ENCODE measurements at places on chromosomes 11 and 22.

DNA sequence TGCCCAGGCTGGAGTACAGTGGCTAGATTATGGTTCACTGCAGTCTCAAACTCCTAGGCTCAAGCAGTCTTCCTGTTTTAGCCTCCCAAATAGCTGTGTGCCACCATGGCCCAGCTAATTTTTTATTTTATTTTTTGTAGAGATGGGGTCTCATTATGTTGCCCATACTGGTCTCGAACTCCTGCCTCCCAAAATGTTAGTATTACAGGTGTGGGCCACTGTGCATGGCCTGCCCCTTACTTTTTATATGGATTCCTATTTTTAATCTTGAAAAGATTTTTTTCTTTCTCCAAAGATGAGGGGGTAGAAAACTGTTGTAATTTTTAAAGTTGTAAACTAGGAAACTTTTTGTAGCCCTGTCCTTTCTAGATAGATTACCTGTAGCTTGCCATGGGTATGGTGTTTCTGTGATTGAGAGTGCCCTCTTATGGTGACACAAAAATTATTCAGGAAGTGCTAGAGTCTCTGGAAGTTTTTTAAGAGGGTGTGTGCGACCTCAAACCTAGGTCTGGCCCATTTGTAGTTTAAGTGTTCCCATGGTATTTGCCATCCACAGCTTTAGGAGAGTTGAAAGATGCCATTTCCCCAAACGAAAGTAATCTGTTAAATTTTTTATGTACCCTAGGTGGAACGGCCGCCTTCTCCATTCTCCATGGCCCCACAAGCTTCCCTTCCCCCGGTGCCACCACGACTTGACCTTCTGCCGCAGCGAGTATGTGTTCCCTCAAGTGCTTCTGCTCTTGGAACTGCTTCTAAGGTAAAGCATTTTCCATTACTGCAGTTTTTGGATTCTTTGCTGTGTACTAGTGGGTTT is 32.4 kb downstream of the MCAM start:
- DNase-seq, result peak; percentile 45

DNA sequence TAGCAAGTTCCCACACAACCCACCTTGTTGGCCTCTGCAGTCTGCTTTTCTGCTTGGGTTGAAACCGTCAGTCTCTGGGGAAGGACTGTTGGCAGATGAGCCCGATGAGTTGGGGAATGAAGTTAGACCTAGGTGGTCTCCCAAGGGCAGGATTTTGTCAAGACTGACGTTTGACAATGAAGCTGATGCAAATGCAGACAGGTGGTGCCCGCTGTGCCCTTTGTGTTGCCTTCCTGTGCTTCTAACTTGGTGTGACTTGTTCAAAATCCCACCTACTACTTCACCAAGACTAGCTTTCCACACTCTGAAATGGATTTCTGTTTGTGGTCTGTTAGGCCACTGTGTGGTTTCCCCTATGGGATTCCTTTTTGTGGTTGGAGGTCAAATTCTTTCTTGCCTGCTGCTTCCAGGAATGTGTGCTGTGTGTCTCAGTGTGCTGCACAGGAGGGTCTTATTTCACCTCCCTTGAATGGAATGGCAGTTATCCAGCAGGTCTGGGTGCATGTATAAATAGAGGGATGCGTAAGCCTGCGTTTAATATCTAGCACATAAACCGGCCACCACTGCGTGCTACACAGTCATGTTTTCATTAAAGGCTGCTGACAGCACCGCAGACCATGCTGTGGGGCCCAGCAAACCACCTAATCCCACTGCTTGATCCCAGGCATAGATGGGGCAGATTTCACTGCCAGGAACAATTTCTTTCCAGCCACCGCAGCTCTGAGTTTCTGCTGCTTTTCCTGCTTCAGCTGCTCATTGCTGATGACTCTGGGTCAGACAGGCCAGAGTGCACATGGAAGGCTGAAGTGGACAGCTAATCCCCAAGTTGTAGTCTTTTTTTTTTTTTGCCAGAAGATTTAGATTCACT is 44.8 kb downstream of the ADAMTS8 start:
- DNase-seq, result peak; percentile 75

GRCh38 chr11:71302911-71303310 is 50.5 kb upstream of the SHANK2 start:
- DNase-seq, result no peak

DNA sequence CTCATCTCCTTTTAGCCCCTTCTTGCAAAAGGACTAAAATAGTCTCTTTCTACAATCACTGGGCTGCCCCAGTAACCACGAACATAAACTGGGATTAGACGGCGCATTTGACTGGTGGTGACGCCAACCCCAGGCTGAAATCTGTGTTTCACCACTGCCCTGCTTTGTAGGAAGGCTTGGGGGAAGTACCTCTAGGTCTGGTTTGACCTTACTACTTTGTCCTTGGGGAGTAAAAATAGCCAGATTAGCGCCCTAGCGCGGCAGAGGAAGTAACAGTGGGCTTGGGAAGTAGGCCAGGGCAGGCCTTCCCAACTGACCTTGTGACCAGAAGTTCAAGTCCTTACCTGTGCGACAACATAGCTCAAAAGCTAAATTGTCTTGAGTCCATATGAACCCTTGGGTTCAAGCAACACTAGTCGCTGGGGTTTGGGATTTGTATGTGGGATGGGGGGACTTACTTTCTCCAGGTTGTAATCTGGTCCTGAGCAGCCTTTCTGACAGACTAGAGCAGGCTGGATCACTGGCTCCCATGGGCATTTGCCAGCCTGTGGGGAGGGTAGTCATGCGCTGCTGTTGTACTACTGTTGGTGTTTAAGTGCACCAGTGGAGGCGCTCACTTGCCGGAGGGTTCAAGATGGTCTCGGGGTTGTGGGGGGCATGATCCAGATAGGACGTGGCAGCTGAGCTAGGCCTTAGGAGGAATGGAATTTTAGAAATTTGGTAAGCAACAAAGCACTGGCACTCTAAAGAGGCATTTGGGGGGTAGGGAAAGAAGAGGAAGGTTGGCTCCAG is 953 bp upstream of the PACS1 start:
- DNase-seq, result peak; percentile 91

- DNase-seq, result no peak
Observed at GRCh38 chr22:20174785-20175596, 24.1 kb upstream of the CCDC188 start.

- DNase-seq, result no peak
Observed at GRCh38 chr22:26597480-26597879, 7.5 kb upstream of the TPST2 start.

DNA sequence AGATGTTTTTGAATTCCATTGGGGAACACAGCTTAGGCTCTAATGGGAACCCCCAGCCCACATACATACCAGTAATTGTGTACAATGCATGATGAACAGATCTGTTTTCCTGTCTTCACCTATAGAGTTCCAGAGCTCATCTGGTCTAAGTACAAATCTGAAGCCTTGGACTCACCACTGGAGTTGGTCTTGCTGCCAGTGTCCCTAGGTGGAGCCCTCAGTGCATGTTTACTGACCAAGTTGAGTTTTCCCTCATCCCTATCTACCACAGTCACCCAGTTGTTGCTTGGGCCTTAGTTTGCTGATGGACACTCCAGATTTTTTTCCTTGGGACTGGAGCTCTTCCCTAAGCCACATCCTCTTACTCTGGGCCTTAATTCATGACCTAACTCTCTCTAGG is 159.2 kb upstream of the DDI1 start:
- peak; percentile 26 for DNase-seq

DNA sequence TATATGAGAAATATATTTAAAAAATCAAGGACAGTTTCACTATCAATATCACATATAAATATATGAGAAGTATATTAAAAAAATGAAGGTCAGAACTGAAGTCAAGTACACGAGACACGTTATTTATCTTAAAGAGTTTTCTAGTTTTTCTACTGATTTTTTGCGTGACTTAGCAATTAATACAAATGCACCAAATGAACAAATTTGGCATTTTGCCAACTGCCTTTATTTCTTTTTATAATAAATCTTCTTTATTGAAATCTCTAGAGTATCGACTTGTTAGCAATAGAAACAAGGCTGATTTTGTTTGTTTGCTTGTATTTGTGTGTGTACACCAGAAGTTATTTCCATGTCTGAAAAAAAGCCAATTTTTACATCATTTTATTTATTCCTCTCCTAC is 1684.7 kb upstream of the RAG2 start:
- no peak for DNase-seq

DNA sequence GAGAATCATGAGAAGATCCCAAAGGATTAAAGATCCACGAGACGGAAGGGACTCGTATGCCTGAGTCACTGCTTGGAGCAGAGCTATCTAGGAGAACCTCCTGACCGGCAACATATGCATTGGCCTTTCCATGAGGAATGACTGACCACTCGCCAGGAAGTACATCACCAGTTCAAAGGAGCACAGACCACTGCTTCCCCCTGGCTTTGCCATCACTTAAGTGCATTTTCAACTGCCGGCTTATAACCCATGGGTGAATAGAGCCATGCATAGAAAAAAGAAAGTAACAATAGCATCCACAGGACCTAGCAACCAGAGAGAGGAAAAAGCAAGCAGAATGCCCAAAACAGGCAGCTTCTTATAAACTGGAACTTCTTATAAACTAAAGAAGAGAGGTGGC is 98.3 kb upstream of the ZC3H12C start:
- DNase-seq, result no peak

GRCh38 chr11:131867457-131868257 is 497.2 kb downstream of the NTM start:
- DNase-seq, result peak; percentile 86

GRCh38 chr11:124807201-124807600 is 7.0 kb upstream of the MSANTD2 start:
- no peak for DNase-seq

- DNase-seq, result peak; percentile 55
Observed at GRCh38 chr11:69541501-69542313, 60.2 kb downstream of the LINC01488 start.

- DNase-seq, result no peak
Observed at GRCh38 chr11:86416494-86416893, 41.8 kb downstream of the CCDC81 start.

- DNase-seq, result peak; percentile 46
Observed at GRCh38 chr11:34214961-34215805, 109.8 kb downstream of the NAT10 start.

DNA sequence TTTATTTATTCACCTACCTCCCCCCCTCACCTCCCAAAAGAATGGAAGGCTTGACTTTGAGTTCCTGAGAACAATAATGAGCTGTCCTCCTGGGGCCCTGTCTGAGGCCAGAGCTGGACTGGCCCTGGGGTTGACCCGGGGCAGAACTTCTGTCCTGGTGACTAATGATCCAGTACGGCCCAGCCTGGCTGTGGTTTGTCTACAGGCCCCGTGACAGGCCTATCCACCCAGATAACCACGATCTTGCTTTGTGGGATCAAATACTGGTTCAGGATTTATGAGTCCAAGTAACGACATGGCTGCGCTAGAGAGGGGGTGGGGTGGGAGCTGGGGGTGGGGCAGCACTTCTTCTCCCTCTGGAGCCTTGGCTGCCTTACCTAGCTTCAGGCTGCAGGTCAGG is 81.5 kb downstream of the WT1 start:
- no peak for DNase-seq

DNA sequence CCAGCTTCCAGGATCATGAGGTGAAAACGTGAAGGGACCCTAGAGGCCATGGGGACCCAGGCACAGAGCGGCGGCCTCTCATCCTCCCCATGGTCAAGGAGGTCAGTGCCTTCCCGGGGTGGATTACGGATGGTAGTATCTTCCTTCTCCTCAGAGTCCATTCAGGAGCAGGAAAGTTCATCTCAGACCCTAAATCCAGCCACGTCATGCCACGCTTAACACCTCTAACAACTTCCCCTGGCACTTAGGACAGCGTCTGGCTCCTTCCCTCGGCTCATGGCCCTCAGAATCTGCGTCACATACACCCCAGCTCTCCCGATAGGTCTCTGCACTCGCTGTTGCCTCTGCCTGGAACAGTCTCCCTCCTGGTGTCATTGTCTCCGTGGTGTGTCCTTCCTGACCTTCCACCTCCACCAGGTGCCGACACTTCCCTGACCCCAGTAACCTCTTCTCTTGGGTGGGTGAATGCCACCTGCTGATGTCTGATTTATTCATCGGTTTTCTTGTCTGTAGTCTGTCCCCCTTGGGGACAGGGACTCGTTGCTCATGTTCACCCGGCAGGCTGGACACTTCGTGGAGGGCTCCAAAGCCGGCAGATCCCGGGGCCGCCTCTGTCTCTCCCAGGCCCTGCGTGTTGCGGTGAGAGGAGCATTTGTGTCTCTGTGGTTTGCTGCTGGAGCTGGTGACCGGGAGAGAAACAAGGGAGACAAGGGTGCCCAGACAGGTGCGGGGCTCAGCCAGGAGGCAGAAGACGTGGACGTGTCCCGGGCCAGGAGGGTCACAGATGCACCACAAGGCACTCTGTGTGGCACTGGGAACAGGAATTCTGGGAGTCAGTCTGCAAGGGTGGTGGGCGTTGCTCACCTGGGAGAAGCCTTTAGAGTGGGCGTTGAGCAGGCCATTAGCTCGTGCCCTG is 1.4 kb downstream of the MYEOV start:
- no peak for DNase-seq

DNA sequence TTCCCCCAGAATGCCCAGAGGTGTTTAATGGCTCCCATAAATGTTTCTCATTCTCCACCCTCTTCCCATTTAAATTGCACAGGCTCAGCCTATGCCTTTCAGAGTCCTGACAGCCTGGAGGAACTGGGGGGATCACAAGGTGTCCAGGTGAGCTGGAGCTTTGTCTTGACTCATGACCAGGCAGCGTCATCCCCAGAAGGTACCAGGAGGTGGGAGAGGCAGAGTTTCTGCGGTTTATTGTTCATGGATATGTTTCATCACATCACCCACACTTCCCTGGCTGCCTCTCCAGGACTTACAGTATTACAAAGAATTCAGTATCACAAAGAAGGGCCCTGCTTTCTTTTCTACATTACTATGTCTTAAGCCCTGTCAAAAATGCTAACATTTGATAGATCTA is 103.2 kb upstream of the GALNT18 start:
- DNase-seq, result no peak

DNA sequence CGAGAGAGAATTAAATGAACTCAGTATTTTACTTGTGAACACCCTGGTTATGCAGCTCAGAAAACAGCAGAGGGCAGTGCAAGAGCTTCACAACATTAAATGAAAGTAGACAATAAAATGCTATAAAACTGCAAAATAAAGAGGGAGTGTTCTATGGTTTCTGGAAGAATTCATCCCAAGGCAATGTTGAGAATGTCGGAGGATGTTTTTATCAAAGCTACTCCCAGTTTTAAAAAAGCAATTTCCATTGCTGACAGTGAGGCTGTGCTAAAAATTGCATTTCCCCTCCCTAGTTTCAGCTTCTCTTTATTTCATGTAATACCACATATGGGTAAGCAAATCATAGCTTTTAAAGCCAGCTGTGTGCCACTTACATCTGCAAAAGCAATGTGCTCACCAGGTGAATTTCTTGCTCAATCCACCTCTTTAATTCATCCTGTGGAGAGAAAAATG is 296.8 kb downstream of the RAB38 start:
- DNase-seq, result peak; percentile 62

GRCh38 chr11:66856496-66857233 is at the start of gene LRFN4:
LRFN4 (plus strand) TSS chr11:66857064; CDS start chr11:66857745, 681 bp downstream.
- no peak for DNase-seq

Data from AG10803 (cell line).